Suppressor macrophage treated with lipopolysaccharide for 4 hours (primary cell): ENCODE measurements at places on chromosomes 6 and 20.

DNA sequence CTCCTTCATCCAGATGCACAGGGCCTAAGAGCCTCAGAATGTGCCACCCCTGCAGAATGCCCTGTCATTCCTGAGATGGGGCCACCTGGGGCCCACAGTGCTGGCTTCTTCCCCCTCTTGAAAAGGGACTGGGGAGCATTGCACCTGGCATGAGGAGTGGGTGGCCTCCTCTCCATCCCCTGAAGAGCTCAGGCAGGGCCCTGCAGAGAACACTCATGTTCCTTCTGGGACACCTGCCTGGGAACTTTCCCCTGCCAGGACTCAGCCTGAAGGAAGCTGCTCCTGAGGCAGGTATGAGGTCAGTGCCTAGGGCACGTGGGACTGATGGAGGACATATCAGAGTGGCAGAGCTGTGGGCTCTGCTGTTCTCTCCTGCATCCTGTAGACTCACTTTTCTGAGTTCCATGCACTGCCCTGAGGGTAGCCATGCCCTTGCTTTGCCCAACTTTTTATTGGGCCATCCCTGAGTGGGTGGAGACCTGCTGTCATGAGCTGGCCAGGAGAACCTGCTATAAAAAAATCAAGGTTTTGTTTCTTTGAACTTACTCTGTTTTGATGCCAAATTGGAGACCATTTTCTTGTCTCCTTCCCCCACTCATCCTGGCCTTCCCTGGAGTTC, 19.5 kb downstream of the CCDC167 start:
- no peak for DNase-seq

DNA sequence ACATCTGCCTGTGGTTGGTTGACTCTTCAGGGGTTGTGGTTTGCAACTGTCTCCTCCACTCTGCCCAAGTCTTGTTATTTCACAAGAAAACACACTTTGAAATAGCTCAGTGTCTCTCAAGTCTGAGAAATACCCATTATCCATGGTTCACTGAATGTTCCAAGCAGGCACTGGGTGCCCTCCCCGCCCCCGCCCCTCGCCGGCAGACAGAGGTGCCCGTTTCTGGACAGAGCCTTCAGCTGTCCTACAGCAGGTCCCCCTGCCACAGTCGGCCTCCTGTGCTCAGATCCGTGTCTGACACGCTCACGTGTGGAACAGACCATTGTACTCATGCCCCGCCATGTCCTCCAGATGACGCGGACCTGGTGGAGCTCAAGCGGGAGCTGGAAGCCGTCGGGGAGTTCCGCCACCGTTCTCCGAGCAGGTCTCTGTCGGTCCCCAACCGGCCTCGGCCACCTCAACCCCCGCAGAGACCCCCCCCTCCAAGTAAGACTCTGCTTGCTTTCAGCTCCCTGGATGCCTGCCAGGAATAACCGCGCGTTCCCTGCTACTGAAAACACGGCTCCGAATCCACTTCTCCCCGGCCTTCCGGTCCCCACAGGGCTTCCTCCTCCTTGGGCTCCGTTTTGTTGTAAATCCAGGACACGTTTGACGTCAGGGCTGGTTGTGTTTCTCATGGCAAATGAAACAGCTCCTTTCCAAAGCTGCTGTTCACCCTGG, 81.4 kb downstream of the SERAC1 start:
- DNase-seq, result peak; percentile 46

- DNase-seq, result no peak
Observed at GRCh38 chr6:148250975-148251685, 91.5 kb upstream of the SASH1 start.

DNA sequence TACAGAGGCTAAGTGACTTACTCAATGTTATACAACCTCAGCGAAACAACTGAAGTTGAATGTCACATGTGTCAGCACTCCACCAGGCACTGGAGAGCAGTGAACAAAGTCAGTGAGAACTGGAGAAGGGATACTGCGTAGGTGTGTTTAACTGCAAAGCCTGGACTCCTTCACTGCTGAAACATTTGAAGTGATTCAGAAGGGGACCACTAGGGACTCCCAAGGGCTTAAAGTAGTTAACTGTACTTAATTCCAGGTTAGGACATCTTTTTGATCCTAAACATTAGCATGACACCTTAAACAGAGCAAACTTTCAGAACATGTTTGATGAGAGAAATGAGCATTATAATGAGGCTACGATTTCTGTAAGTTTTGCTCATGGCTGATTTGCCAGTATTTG, 45.0 kb upstream of the ZBTB24 start:
- no peak for DNase-seq

- DNase-seq, result no peak
Observed at GRCh38 chr6:142446576-142446975, 144.8 kb downstream of the ADGRG6 start.

- DNase-seq, result no peak
Observed at GRCh38 chr20:2626853-2627541, 25.4 kb upstream of the NOP56 start.

- peak; percentile 19 for DNase-seq
Observed at GRCh38 chr6:31070711-31071197, 41.6 kb downstream of the C6orf15 start.
